HS-27A (cell line): ENCODE measurements at places on chromosomes 7 and 10.

DNA sequence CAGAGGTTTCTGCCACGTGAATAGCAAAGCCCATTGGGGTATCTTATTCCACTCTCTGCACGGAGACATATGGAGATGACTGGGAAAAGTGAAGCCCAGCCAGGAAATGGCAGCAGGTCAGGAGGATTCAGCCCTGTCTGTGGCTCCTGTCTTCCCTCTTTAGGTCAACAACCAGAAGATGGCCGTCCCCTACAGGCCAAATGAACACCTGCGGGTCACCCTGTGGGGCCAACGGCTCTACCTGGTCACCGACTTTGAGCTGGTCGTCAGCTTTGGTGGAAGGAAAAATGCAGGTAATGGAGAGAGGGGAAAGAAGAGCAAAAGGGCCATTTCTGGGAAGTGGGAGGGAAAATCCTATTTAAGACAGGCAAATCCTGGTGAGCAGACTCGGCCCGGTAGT lies 38.3 kb downstream of the EPHB4 start:
- DNase-seq = no peak

DNA sequence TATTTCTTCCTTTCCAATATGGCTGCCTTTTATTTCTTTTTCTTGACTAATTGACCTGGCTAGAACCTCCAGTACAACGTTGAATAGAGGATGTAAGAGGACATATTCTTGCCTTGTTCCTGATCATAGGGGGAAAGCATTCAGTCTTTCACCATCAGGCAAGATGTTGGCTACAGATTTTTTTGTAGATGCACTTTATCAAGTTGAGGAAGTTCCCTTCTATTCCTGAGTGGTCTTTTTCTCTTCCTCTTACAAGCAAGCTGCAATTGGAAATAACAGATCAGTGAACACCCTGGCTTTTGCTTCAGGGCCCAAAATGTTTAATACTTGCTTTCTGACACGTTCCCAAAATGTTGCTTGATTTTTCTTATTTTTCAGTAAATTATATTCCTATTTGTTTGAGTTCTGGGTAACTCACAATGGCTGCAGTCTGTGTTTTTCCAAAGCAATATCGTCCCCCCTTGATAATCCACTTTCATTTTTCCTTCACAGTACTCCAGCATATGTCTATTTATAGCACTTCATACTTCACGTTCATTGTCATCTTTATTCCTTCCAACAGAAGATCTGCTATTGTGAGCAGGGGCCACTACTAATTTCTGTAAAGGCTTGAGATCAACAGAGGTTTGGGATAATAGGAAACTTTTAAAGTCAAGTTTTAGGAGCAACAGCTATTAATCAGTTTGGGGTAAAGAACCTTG lies 11.7 kb downstream of the CPEB3 start:
- no peak for DNase-seq

GRCh38 chr7:20539201-20539600 lies 76.3 kb upstream of the ABCB5 start:
- no peak for DNase-seq

DNA sequence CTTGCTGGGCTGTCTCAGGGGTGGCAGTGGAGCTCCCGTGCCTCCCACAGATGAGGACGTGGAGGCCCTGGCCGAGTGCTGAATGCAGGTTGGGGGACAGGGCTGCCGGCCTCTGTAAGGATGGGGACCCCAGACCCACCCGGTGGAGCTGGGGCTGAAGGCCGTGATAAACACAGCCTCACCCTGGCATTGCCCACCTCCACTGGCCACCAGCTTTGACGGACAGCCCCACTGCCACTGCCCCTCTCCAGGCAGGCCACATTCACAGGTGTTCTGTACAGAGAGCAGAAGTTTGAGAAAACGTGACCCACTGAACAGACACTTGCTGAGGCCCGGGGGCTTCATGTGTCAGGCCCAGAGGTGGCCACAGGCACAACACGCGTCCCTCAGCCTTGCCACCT lies 126.2 kb downstream of the LHPP start:
- no peak for DNase-seq

DNA sequence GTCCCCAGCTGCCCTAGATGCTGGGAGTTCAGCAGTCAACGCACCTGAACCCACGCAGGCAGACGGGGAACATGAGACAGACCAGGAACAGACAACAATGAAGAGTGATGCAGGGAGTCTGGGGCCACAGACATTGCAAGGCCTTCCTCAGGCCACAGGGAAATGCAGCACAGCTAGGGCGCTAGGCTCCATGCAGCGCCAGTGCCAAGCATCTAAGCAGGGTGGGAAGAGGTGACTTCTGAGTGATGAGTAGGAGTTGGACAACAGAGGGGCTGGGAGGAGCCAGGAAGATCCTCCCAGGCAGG lies 7.7 kb upstream of the RET start:
- DNase-seq = no peak

GRCh38 chr7:158567153-158567603 lies 20.4 kb downstream of the PTPRN2 start:
- no peak for DNase-seq

DNA sequence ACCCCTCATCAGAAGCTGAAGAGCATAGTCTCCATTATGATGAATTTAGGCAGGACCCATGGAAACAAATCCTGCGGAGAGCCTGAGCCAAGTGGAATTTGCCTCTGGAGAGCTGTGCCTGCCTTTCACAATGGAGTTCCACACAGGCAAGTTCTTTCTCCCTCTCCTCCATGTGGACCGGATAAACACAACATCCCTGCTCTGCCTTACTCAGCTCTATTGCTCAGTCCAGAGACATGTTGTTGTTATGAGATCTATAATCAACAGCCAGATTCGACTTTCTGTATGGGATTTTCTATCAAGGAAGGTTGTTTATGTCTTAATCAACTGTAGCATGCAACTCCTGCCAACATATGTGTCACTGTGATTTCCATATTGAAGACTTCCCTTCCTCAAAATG lies 59.5 kb upstream of the ELMO1 start:
- DNase-seq = no peak

DNA sequence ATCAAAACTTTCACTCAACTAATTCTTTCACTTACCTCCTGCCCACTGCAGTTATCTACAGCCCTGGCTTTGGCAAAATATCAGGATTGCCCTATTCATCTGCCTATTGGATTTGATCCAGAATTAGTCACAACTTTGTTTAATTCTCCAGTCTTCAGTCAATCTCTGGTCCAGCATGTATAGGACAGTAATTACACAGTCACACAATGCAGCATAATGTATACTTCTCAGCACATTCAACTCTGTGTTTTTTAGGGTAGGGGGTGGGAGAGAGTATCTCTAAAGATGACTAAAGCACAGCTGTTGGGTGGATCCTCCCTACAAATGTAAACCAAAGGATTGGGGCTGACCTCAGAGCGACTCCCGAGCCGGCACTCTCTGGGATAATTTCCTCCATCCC lies 17.7 kb upstream of the NRP1 start:
- DNase-seq = no peak

DNA sequence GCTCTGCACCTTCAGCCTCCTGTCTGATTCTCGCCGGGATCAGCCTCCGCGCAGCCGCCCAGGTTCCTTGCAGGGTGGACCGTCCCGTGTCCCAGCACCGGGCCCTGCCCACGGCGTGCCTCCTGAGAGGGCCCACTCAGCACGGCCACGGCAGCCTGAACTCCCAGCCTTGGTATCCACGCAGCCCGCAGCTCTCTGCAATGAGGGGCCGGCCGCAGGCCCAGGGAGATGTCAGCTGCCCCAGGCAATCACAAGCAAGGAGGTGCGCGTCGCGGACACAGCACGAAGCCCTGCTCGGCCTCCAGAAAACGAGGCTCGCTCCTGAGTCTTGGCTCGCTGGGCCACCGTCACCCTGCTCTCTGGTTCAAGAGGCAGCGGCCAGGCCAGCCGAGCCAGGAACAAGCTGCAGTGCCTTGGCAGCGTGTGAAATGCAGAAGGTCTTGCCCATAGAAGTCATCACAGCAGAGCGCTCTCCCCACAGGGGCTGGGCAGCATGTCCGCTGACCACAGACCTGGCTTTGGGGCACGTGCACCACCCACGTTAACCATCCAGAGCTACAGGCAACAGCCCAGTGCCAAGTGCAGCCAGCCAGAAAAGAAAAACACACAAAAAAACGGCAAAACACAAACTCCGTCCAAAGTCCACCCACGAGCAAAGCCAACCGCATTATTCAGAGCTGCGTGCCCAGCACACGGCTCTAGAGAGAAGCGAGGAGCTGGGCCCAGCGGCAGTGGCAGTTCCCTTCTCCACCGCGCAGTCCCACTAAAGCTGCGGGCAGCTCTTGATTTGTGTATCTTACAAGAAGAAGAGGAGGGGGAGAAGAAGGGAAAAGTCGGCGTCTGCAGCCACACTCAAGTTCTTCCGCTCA lies 13.9 kb downstream of the GPER1 start:
- no peak for DNase-seq

DNA sequence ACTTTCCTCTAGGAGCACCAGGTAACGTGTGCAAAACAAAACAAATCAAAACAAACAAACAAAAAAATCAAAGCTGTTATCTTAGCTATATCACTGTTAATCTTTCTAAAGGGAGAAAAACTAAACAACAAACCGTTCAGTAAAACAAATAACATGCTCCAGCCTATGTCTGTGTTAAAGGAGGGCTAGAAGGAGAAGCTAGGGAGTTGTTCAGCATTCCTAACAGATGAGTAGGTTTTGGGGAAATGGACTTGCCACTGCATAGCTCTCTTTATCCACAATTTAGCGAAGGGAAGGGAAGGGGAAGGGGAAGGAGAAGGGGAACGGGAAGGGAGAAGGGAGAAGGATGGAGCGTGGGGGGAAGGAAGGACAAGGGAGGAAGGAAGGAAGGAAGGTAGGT lies 134.2 kb upstream of the AKR1E2 start:
- DNase-seq = no peak

- DNase-seq = no peak
These were observed 277.6 kb downstream of the ELFN1 start for GRCh38 chr7:1947586-1948217.

DNA sequence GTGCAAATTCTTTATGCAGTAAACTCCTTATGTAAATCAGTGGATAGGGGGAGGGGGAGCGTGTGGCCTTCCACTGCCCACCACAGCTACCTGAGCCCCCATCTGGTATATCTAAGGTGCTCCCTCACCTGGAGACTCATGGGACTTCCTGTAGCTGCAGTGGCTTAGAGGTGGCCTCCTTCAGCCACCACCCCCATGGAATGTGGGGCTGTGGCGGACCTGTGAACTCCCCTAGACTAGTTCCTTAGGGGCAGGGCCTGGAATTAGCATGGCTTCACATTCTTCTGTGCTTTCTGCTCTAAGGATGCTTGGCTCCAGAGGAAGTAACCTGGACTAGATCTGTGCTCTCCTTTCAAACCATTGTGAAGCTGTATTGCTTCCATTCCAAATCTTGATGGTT lies 550.5 kb upstream of the COBL start:
- DNase-seq = no peak

DNA sequence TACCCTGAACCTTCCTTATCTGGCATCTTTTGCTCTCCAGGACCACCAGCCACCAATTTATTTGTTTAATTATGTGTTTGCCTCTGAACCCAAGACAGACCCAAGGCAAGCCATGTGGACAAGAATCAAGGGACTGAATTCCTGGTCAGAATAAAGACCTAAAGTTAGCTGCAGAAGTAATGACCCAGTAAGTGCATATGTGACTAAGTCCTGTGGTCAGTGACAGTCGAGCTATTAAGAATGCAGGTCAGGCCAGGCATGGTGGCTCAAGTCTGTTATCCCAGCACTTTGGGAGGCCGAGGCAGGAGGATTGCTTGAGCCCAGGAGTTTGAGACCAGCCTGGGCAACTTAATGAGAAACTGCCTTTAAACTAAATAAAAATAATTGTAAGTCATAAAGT lies 139.4 kb downstream of the CCDC71L start:
- no peak for DNase-seq

GRCh38 chr10:3848775-3849635 lies 64.0 kb upstream of the KLF6 start:
- no peak for DNase-seq

DNA sequence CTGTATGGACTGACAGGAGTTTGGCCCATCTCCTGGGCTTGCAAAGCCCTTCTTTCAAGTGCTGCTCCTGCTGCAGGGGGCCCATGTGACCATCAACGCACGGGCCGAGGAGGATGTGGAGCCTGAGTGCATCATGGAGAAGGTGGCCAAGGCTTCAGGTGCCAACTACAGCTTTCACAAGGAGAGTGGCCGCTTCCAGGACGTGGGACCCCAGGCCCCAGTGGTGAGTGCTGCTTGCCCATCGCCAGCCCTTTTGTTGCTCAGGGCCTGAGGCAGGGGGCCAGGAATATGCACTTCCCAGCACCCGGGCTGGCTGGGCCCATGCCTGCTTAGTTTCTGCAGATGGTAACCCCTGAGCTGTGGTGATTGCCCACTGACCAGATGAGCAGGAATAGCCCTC lies 8.7 kb downstream of the PGAM2 start:
- DNase-seq = no peak

DNA sequence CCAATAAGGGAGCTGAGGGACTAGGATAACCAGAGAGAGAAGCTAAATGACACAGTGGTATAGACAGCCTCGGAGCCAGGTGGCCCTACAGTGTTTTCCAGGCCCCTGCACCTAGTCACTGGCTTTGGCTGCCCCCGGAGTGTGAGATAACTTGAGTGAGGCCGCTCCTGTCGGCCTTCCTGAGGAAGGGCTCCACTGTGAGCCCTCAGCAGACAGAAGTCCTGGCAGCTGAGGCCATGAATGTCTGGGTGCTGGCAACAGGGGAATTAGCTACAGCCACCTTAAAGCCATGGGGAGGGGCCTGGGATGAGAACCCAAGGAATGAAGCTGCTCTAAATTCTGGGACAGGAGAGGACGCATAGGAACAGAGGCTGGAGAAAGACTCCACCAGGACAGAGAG lies 4.6 kb upstream of the GDF10 start:
- DNase-seq = no peak

DNA sequence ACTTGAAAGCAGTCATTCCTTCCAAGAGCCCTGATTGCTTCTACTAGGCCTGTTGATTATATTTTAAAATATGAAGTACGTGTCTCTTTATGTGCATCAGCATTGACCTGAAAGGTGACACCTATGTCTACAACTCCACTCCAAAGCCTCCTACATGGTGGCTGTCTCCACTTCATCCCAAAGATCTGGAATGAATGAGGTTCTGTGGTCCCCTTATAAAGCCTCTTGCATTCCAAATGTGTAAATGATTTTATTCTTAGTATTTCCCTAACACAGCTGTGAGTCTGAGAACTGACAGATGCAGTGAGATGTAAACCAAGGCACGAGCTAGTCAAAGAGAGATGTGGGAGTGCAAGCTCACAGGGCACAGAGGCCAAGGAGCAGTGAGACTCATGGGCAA lies 176.0 kb upstream of the SVIL start:
- no peak for DNase-seq

- no peak for DNase-seq
These were observed 21.0 kb downstream of the NUDT13 start for GRCh38 chr10:73131301-73131700.

- no peak for DNase-seq
These were observed 447.4 kb upstream of the PFKP start for GRCh38 chr10:2619916-2620315.

DNA sequence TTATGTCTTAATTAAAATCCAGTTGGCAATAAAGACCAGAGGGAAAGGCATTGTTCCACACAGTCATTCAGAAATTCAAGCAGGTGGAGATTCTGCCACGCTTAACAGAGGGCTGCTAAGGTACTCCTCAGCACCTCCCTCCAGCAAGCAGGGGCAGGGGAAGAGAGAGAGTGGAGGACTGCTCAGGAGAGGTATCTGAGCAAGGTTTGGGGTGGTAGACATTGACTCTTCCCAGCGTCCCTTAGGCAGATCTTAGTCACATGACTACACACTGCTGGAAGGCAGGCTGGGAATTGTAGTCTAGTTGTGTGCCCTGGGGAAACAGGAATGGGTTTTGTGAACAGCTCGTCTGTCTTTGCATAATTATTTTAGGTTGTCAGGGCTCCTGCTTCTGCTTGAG lies 181.6 kb downstream of the NPSR1 start:
- DNase-seq = no peak
